ENCODE measurements at places on chromosomes 2 and 18.
A peak's percentile ranks its signal among the peaks of the same experiment; 100 is the strongest.

- DNase-seq, result no peak
Observed at GRCh38 chr2:6975988-6976387, 58.8 kb downstream of the RNF144A start.

DNA sequence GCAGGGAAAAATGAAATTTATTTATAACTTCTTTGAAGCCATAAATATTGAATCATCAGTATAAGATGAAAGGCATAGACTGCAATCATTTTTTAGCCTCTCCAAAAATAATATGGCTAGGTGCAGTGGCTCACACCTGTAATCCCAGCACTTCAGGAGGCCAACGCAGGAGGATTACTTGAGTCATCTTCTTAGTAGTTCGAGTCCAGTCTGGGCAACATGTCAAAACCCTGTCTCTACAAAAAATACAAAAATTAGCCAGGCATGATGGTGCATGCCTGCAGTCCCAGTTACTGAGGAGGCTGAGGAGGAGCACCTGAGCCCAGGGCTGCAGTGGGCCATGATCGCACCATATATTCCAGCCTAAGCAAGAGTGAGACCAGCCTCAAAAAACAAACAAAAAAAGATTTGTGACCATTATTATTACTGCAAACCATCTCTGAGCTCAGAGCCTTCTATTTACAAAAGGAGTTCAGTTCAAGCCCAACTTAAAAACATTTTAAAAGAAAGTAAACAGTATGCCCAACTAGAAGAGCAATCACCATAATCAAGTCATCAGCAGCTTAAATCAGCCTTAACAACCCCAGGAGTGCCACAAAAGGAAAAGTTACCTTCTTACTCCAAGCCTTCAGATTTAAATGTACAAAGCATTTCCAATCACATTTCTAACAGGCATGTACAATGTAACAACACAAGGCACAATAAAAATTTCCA lies 37.5 kb downstream of the KCNG3 start:
- no peak for DNase-seq

DNA sequence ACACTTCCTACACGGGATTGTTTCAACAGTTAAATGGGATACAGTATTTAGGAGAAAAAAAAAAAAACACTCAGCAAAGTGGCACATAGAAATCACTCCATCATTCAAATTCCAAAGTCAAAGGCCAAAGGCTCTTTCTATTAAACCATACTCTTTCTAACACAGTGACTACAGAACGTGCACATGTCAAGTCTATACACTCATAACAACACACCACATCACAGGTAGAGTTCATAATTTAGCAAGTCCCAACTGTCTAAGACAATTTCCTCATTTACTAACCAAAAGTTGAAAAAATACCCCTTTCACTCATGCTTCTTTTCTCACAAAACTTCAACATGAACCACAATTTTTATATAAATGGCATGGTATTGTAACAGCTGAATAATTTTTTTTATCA lies 70.8 kb downstream of the MBOAT2 start:
- no peak for DNase-seq

DNA sequence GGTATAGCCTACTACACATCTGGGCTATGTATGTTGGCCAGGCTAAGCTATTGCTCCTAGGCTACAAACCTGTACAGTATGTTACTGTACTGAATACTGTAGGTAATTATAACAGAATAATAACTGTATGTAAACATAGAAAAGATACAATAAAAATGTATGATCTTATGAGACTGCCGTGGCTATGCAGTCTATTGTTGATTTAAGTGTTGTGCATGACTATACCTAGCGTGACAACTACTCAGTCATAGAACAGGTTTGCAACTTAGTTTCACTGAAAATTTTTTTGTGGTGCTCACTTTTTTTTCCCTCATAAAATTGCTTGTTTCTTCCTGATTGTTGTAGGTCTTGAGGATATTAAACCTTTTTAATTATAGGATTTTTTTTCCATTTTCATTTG lies 25.9 kb downstream of the KCMF1 start:
- DNase-seq, result no peak

DNA sequence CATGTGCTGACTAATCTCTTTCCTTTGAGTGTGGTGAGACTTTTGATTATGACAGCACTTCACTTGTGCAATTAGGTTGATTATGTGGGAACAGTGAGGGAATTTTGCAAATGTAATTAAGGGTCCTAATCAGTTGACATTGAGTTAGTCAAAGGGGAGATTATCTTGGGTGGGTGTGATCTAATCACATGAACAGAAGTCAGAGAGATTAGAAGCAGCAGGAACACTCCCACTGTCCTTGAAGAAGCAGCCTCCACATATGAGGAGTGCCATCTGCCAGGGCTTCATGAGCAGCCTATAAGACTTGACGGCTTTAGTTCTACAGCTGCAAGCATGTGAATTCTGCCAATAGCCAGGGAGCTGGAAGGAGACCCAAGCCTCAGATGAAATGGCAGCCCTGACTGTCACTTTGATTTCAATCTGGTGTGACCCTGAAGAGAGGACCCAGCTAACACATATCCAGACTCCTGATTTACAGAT lies 89.4 kb upstream of the APCDD1 start:
- no peak for DNase-seq

DNA sequence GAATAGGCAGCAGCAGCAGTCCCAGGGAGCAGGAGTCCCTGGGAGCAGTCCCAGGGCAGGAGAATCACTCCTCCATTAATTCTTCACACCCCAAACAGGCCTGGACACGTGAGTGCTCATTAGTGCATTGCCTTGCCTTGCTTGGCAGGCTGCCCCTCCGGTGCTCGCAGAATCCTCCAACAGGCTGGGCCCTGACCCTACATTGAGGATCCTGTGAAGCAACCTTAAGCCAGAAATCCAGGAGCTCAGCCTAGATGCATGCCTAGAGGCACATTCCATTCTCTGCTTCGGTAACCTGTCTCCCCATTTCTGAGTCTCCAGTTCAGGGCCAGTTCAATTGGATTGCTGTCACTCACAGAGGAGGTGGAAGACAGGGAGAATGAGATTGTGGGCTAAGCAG lies 97.4 kb upstream of the LRATD1 start:
- no peak for DNase-seq

DNA sequence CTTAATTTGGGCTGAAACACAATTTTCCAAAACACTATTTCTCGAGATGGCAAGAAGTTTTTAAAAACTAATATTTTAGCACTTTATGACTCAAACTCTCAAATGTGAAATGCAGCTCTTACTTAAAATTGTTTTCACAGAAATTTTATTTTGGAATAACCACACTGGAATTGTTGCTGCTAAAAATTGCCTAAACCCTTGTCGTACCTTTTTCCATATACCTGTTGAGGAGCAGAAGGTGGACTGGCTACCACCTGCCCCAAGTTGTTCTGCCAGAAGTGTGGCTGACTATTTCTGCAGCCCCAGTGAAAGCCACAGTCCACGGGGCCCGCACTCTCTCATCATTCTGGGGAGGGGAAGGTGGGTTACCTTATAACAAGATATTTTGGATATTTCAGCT lies 23.4 kb downstream of the TNFRSF11A start:
- DNase-seq, result no peak

GRCh38 chr18:63980896-63981460 lies 11.1 kb downstream of the SERPINB8 start:
- DNase-seq, result no peak

GRCh38 chr18:77811503-77811902 lies 561.9 kb downstream of the GALR1 start:
- no peak for DNase-seq

DNA sequence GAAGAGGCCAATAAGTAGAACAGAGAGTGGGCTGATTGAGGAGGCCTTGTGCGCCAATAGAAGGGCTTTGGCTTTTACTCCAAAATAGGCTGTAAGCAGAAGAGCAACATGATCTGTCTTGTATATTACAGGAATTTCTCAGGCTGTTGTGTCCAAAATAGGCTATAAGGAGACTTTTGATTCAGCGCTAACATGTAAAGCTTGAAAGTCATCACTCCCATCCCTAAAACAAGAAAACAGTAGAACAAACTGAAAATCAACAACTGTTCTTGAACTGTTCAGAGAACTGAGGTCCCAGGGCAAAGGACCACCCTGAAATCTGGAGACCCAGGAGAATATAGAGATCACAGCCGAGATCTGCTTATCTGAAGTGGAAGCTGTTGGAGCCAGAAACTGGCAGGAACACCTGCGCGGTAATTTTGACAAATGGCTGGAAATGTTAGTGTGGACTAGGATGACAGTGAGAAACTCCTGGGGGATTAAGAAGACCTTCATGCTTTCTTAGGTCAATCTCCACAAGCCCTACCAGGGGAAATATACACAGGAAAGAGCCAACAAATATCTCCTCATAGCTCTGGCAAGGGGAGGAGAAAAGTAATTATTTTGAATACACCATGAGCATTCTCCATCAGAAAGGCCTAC lies 258.6 kb downstream of the RBM43 start:
- DNase-seq, result no peak

DNA sequence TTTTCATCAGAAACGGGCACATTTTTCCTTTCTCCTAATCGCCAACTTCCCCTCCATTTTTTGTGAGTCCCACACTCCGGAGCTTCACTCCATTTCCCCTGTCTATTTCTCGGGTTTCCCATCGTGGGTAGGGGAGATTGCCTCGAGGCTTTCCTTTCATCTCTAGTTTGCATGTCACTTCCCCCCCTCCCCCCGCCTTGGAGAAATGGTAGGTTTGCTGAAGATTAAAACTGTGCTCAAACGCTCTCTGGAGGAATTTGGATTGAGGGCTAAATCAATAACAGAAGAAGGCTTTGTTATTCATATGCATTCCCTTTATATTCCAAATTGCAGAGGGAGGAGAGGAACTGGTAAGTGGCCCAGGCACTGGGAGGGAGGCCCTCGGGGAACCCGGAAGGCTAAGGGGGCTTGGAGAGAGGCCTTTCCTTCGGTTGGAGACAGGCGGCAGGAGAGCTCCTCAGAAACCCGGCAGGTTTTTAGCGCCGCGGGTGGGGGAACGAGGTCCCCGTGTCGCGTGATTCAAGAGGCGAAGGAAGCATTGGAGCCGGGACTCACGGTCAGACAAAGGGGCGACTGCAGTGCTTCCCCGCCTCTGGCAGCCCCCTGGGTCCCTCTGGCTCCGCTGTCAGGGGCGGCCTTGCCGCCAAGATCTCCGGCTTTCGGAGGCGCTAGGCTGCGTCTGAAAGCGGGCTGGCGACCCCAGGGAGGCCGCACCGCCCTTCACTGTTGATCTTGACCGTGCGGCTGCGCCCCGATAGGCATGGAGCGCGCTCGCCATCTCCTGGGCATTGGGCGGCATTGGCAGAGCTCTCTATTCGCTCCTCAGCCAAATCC lies 2.4 kb upstream of the HOXD12 start:
- DNase-seq, result peak; percentile 77

- DNase-seq, result no peak
Observed at GRCh38 chr2:36482576-36483214, 115.3 kb downstream of the FEZ2 start.

DNA sequence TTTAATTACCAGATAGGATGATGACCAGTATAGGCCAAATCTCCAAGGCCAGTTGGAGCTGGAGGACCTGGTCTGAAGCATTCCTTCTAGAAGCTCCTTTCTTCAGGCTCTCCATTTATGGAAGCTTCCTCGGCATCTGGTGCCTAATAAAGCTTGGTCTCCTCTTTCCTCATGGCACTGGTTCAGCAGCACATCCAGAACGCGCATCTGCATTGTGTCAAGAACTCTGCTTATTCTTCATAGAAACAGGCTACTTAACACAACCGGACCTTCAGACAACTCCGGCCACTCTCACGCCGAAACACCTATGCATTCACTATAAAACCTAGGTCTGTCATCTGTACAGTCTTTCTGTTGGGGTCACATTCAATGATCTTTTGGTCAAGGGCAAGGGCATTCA lies 99.8 kb downstream of the COL6A3 start:
- no peak for DNase-seq

DNA sequence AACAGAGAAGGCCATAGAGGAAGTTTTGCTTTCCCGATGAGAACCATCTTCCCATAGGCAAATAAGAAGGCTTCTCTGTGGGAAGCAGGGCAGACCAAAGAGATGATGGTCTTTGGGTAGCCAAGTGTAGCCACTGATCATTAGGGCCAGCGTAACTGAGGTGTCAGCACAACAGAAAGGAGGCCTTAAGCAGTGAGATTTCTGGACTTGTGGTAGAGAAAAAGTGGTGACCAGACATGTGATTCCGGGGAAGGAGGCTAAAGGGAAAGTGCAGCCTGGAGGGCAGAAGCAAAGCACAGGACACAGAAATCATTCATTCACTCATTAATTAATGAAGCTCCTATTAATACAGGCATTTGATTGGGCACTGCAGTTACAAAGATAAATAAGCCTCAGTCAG lies 15.4 kb downstream of the EVA1A start:
- no peak for DNase-seq

DNA sequence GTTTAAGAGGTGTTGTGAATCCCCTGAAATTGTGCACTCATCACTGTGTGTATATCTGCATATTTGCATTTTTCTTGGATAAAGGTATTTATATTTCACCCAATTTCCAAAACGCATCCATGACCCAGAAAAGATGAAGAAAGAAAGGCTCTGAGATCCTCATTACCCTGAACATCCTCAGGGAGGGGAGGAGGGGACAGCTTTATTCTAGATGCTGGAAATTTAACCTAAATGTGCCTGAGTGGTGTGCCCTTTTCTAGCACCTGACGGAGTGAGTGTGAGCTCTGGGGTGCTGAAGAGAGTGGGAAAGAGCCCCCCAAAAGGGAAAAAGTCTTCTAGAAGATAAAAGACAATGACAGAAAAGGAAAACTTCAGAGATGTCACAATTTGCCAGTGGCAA lies 20.8 kb downstream of the CNTNAP5 start:
- no peak for DNase-seq

DNA sequence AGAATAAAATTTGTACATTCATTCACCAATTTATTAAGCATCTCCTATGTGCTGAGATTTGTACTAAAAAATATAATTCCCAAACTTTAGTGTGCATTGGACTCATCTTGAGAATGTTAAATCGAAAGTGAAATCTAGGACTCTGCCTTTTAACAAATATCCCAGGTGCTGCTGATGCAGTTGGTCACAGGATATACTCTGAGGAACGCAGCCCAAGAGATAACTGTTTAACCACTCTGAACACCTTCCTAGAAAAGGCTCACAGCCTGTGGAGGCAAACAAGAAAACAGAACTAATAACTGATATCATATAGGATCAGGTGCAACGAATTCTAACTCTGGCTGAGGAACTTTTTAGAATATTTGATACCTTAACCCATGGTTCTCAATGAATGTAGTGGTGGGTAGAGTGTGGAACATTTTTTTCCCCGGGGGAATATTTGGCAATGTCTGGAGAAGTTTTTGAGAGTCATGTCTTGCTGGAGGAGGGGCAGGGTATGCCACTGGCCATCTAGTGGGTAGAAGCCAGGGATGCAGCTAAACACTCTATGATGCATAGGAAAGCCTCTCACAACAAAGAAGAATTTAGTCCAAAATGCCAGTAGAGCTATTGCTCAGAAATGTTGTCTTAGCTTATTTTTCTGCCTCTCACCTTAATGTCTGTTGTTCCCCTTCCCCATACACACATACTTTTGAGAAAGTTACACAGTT lies 96.5 kb downstream of the EHBP1 start:
- no peak for DNase-seq

- no peak for DNase-seq
Observed at GRCh38 chr2:152056418-152056817, 42.4 kb downstream of the CACNB4 start.

Data from DMS 273 treated with DMSO at 0.1 percent for 48 hours (cell line).